ENCODE measurements at places on chromosomes 4 and X.

GRCh38 chrX:118156254-118156952, 39.8 kb upstream of the KLHL13 start:
- no peak for DNase-seq

GRCh38 chrX:133090236-133090809, 6.6 kb downstream of the USP26 start:
- no peak for DNase-seq

GRCh38 chrX:115339441-115340025, 50.0 kb downstream of the LUZP4 start:
- no peak for DNase-seq

- no peak for DNase-seq
Measured at GRCh38 chr4:27101126-27101525, 240.5 kb downstream of the STIM2 start.

- no peak for DNase-seq
Measured at GRCh38 chrX:12962041-12962504, 12.8 kb upstream of the TMSB4X start.

DNA sequence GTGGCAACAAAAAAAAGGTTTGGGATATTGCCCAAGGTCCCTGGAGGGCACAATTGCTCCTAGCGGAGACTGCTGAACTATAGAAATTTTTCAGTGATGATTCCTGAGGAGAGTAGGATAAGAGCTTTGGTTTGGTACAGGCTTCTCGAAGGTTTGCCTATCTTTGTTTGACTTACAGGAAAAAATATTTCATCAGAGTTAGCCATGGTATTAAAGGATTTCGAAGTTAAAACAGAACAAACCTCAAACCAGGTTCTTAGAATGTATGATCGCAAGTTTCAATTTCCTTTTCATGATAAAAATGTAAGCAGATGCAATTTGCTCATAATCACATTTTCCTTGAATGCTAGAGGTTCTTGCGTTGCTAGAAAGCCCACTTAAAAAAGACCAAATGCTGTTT, 1.7 kb downstream of the EGFL6 start:
- DNase-seq: no peak

DNA sequence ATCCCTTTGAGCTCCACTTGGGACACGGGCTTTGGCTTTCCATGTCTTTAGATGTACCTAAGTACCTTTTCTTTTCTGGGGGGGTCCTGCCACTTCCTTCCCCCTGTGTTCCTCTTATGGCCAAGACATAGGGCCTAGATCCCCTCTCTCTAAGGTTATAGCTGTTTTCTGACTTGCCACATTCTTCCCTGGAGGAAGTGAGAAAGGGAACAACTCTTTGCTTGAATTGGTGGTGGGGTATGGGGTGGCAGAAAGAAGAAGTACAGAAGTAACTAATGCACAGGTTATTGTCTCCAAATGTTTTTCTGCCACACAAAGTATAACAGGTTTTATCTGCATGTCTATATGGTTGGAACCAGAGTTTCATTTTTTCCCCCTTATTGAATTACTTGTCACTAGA, 29.7 kb upstream of the DIPK2B start:
- DNase-seq: no peak

GRCh38 chr4:16461362-16461761, 235.1 kb upstream of the TAPT1 start:
- no peak for DNase-seq

DNA sequence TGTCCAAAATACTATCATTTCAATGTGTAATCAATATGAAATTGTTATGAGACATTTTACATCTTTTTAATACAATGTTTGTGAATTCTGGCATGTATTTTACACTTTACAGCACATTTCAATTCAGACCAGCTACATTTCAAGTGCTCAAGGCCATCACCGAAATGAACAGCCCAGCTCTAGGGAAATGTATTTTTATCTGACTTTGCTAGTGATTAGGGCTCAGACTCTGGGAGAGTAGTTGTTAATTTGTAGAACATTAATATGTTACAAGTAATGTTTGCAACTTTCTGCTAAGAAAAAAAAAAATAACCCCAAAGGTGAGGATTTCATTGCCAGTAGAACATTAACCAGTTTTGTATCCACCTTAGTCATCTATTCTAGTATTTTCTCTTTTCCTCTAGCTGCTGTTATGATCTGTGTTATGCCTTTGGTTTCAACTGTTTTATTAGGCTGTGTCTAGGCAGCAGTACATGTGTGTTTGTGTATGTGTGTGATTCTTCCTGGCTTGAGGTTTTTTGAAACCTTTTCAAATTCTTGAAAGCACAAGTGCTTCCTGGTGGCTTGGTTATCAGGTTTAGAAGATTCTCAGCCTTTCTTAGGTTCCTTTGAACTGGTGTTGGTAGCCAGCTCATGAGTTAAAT, 125.9 kb downstream of the NSUN7 start:
- no peak for DNase-seq

DNA sequence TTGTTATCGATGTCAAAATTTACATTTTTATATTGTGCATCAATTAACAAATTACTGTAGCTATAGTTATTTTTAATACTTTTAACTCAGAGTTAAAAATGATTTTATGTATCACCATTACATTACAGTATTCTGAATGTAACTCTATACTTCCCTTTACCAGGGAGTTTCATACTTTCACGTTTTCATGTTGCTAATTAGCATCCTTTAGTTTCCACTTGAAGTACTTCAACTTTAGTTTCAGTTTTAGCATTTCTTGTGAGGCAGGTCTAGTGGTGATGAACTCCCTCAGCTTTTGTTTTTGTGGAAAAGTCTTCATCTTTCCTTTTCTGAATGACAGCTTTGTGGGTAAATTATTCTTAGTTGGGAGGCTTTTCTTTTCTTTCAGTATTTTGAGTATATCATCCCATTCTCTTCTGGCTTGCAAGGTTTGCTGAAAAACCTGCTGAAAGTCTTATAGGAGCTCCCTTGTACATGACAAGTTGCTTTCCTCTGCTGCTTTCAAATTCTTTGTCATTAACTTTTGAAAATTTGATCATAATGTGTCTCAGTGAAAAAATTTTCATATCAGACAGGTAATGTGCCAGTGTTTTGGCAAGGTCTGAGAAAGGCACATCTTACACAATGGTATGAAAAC, 9.8 kb upstream of the CISD2 start:
- no peak for DNase-seq

DNA sequence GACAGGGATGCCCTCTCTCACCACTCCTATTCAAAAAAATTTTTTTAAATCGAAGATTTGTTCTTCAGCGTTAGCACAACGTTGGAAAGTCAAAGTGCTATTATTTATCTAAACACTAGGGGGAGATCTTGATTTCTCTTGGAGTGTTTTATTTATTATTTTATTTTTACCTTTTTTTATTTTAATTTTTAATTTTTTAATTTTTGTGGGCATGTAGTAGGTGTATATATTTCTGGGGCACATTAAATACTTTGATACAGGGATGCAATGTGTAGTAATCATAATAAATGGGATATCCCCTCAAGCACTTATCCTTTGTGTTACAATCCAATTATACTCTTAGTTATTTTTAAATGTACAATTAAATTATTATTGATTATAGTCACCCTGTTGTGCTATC, 37.4 kb upstream of the SLC10A4 start:
- DNase-seq: no peak

- no peak for DNase-seq
Measured at GRCh38 chrX:28998609-28999135, 411.4 kb downstream of the IL1RAPL1 start.

All from NCI-H748 treated with DMSO at 0.1 percent for 48 hours (cell line).